Hypothalamus (tissue), 51 donors: ENCODE measurements at places on chromosomes 12 and 14.

DNA sequence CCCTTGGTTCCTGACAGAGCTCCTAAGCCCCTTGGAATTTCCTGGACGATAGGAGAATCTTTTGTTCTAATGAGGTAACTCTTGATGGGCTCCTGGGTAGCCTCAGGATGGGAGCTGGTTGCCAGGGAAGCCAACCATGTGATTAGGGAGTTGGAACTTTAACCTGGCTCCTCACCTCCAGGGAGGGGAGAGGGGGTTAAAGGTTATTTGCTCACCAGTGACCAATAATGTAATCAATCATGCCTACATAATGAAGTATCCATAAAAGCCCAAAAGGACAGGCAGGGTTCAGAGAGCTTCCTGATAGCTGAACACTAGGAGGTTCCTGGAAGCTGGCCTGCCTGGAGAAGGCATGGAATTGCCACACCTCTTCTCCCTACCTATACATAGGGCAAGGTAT is 6.2 kb upstream of the CNOT2 start:
- DNase-seq, result no peak

DNA sequence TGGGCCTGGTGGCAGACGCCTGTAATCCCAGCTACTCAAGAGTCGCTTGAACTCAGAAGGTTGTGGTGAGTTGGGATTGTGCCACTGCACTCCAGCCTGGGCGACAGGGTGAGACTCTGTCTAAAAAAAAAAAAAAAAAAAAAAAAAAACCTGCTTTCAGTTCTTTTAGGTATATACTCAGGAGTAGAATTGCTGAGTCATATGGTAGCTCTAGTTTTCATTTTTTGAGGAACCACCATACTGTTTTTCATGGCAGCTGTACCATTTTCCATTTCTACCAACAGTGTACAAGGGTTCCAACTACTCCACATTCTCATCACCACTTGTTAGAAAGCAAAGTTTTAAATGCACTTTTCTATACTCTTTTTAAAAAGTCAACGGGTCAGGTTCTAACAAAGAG is 119.8 kb downstream of the DPF3 start:
- DNase-seq, result no peak

- DNase-seq, result no peak
Observed at GRCh38 chr12:1523558-1524050, 70.8 kb downstream of the FBXL14 start.

- no peak for DNase-seq
Observed at GRCh38 chr14:72921396-72921795, 4.9 kb upstream of the DCAF4 start.

DNA sequence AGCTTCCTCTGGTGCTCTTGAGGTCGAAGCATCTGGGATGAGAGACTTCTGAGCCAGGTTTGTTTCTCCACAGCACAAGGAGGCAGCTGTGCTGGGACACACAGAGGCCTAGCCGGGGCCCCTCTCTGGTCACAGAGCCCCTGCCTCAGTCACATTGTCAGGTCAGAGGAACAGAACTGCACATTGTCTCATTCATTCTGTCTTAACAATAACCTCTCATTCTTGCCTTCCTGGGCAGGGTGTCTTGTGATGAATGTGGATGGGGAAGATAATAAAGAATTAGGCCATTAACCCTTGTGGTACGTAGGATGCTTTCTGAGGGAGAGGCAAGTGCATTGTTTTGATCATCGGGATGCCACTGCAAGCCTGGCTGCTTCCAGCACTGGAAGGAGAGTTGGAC is 29.8 kb downstream of the FNTB start:
- DNase-seq, result no peak

GRCh38 chr12:92290350-92290695 is 144.7 kb upstream of the BTG1 start:
- DNase-seq, result no peak

DNA sequence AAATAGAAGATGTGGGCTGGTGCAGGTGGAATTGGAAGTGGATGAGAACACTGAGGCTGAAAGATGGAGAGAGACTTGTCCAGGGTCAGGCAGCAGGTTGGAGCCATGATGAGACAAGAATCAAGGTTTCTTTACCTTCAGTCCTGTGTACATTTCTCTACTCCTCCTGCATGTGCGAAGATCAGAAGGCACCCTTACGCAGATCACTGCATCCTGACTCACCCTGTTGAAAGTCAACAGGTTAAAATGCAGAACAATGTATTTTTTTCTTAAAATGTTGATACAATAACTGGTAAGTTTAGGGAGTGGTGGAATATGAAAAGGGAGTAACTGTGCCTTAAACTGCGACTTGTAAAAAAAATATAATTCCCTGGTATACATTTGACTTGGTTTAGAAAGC is 47.8 kb downstream of the TESPA1 start:
- DNase-seq, result no peak

DNA sequence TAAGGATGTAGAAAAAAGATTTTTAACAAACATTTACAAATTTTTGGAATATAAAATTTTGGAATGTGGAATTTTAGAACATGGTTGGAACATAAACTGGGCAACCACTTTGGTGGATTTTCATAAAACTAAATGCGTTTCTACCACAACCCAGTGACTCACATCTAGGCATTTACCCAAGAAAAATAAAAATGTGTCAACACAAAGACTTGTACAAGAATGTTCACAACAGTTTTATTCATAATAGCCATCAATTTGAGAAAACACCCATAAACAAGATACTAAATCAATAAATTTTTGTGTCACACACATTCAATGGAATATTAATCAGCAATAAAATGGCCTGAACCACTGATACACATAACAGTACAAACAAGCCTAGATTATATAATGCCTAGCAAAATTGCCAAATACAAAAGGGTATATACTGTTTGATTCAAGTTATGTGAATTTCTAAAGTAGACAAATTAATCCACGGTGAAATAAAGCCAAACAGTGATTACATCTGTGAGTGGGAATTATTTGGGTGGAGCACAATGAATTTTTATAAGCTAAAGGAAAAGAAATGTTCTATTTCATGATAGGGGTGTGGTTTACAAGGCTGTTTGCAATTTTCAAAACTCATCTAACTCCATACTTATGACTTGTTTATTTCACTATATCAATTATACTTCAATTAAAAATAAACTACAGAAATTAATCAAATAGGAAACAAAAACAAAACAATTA is 415.2 kb upstream of the OR4E1 start:
- DNase-seq, result no peak

DNA sequence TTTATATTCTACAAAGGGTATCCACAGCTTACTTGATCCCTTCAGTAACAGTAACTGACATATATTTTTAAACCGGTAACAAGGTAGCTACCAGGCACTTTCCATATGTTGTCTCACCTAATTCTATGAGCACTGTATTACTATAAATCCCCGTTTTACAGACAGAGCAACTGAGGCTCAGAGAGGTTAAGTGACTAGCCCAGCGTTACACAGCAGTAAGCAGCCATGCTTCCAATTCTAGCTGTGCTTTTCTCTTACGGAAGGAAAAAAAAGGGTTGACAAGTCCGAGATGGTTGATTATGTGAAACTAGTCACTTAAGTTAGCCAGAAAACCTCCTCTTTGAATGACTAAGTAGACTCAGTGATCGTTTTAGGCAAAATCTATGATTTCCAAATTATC is 187.3 kb upstream of the LHX5 start:
- DNase-seq, result no peak

DNA sequence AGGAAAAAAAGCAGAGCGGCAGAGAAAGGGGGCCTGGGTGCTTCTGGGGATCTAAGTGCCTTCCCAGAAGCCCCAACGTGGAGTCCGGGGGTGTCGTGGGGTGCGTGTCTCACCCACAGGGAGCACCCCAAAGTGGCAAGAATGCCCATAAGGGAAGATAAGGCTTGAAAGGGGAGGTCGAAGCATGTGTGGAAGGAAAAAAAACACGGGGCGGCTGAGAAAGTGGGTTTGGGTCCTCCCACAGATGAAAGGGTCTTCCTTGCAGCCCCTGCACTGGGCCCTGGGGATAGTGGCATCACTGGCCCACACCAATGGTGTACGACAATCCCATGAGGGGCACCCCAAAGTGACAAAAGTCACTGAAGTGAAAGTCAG is 275.5 kb downstream of the ALG10 start:
- DNase-seq, result no peak

DNA sequence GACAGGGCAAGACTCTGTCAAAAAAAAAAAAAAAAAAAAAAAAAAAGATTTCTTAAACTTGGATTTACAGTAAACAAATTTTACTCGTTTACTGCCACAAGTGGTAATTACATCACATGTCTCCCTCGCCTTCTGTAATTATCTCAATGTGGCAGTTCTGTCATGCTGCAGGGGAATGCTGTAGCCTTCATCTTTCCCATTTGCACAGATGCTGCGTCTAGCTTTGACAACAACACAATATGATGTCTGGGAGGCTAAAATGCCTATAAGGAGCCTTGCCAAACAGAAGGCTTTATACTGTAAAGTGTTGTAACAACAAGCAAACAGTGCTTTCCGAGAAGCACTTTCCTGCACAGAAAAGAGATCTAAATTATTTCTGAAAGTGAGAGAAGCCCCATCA is 48.7 kb downstream of the ESR2 start:
- DNase-seq, result no peak

- DNase-seq, result no peak
Observed at GRCh38 chr14:22748206-22748605, 18.3 kb upstream of the OXA1L start.

DNA sequence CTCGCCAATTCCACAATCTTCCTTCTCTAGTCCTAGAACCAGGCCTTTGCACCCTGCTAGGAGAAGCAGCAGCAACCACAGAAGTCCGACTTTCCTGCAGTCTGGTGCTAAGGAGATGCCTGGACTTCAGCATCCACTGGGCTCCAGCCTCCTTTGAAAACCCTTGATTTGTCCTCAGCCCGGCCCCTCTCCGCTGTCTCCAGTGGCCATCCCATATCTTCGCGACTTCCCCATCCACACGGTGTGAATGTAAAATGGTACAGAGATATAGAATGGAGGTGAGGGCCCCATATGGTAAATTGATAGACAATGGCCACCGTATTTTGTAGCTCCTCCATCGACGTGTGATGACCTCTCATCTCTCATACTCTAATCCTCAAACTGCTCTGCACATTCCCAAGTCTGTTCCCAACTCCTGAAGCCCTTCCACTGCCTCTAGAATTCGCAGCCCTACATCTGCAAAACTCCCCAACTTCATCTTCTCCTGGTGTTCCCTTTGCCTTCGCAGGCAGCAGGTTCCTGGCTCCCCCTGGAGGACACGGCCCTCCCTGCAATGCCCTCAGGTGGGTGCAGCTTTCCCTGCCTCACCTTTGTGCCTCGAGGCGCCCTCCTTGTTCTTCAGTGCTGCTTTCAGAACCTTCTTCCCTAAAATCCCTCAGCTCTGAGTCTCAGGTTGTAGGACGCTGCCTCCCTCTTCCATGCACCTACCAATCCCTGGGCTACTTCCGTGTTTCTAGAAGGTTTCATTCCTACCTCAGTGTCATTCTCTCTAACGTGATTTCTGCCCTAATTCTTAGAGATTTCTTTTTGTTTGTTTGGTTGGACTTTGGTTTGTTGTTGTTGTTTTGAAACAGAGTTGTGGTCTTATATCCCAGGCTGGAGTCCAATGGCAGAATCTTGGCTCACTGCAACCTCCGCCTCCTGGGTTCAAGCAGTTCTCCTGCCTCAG is 36.7 kb downstream of the TMBIM6 start:
- no peak for DNase-seq

GRCh38 chr12:108679106-108679681 is 45.5 kb upstream of the SELPLG start:
- DNase-seq, result no peak

GRCh38 chr12:106773286-106774004 is 1.0 kb upstream of the RIC8B start:
- no peak for DNase-seq

GRCh38 chr14:60656686-60657455 is 7.6 kb upstream of the SIX1 start:
- DNase-seq, result no peak

GRCh38 chr14:34930591-34931091 is 52.2 kb upstream of the SRP54 start:
- DNase-seq, result no peak

DNA sequence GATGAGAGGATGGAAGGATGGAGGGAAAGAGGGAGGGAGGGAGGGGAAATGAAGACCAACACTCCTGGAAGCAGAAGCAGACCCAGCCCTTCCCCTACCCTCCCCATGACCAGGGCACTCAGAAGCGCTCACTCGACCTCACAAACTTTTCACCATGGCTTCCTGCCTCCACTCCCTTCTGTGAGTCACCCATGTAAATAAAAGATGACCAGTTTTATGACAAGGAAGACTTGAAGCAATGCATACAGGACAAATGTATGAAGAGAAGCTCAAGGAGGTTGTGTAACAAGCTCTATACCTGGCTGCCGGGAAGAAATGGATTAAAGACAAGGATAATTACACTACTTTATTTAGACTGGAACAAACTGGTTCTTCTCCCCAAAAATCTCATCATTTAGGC is 63.8 kb downstream of the CDC42BPB start:
- no peak for DNase-seq

DNA sequence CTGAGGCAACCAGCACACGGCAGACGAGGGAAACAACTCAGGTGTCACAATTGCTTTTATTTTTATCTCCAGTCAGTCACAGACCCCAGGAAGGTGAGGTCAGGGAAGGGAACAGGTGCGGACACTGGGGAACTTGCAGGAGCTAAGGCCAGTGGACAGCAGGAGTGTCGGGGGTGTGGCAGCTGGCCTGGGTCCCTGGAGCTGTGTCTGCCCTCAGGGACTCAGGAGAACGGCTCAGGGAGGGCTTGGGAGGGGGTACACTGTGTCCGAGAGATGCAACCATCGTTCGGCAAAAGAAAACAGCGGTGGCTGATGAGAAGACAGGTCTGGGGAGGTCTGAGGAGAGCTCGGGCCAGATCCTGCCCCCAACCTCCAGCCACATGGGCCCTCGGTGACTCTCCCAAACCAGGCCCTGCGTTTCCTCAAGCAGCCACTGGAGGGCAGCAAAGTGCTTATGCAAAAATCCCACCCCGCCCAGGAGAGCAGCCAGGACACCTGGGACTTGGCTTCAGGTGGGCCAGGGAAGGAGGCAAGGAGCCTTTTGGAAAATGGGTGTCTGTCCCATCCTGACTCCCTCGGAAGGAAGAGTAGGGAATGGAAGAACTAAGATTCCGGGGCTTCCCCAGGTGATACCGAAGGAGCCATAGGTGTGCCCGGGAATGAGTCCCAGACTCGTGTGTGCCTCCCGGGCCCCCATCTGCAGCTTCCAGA is 24.1 kb upstream of the BCDIN3D start:
- DNase-seq, result no peak
